GM23338 (cell line): ENCODE measurements at places on chromosomes 4 and X. TPM values are rescaled to one million over a fixed set of nuclear protein-coding genes. Genes with fewer than 3 reads are reported as not detected.

The FOXO4 gene
- 7.0 and 8.0 TPM in 2 replicates for polyA plus RNA-seq

The CXCL6 gene
- polyA plus RNA-seq: 11.8 and 14.7 TPM in 2 replicates

The HPSE gene
- 1.8 and 2.2 TPM in 2 replicates for polyA plus RNA-seq

The KLHL4 gene
- 1.8 and 2.0 TPM in 2 replicates for polyA plus RNA-seq

The ANXA3 gene
- 26.2 and 31.5 TPM in 2 replicates for polyA plus RNA-seq

The CT47B1 gene
- polyA plus RNA-seq: not detected in 2 replicates

The SMARCA1 gene
- polyA plus RNA-seq: 24.4 and 30.1 TPM in 2 replicates

The SLC6A14 gene
- not detected in 2 replicates for polyA plus RNA-seq

The CYSLTR1 gene
- not detected in 2 replicates for polyA plus RNA-seq

The FMR1NB gene
- not detected in 2 replicates for polyA plus RNA-seq

The OPN1MW3 gene
- polyA plus RNA-seq: not detected in 2 replicates

The NXF2B gene
- polyA plus RNA-seq: 0.28 and 0.74 TPM in 2 replicates

The ATOH1 gene
- 0.24 and 0.97 TPM in 2 replicates for polyA plus RNA-seq

The MAGEC2 gene
- polyA plus RNA-seq: not detected in 2 replicates

The PDGFRA gene
- 7.4 and 8.0 TPM in 2 replicates for polyA plus RNA-seq

The COQ2 gene
- 25.3 and 26.6 TPM in 2 replicates for polyA plus RNA-seq

The BBS12 gene
- polyA plus RNA-seq: 1.4 and 2.3 TPM in 2 replicates

The EIF1AX gene
- polyA plus RNA-seq: 309 and 321 TPM in 2 replicates

The NPNT gene
- 1.4 and 1.9 TPM in 2 replicates for polyA plus RNA-seq

The PRRG3 gene
- polyA plus RNA-seq: 3.7 and 5.0 TPM in 2 replicates

The F9 gene
- not detected in 2 replicates for polyA plus RNA-seq

The MED28 gene
- polyA plus RNA-seq: 51.9 and 60.9 TPM in 2 replicates
